K562 (cell line): ENCODE measurements at places on chromosomes 7 and 10.

GRCh38 chr10:60664859-60665258 lies 113.4 kb upstream of the CDK1 start:
- H3K4me1 ChIP-seq, result peaks cover 14% of the 10 kb centered on the region; the same call in 2 of the 3 replicates
- no peaks in the 10 kb centered on the region for H3K36me3 ChIP-seq
- H3K27ac ChIP-seq, result no peak overlapping the region
- no peak for DNase-seq

GRCh38 chr10:132418527-132419416 lies 21.8 kb downstream of the PWWP2B start:
- no peak overlapping the region for H3K27ac ChIP-seq
- H3K4me1 ChIP-seq, result peaks cover 18% of the 10 kb centered on the region
- DNase-seq, result peak; percentile 11

DNA sequence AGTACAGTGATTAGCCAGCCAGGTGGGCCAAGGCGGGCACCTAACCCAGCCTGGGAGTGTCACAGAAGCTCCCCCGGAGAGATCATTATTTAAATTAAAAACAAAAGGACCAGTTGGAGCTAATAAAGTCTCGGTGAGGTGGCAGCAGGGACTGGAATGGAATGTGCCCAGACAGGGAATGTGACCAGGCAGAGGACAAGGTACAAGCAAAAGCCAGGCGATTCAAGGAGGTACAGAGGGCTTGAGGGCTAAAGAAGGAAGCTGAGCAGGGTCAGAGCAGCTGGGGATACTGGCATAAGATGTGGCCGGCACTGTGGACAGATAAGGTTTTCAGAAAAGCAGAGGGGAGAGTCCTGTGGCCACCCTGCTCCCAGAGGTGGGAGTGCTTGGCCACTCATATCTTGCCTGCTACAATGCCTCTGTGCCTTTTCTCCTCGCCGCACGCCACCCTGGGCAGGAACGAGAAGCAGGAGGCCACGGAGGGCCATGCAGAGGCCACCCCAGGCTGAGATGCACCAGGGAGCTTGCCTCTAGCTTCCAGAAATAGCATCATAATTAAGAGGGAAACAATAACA lies 13.2 kb downstream of the TMEM273 start:
- H3K4me3 ChIP-seq, result no peak overlapping the region
- no peaks in the 10 kb centered on the region for H3K27me3 ChIP-seq
- peak overlapping the region; percentile 54; the same call in 1 of the 3 replicates for H3K27ac ChIP-seq
- peaks cover 89% of the 10 kb centered on the region for H3K4me1 ChIP-seq

- peaks cover 6% of the 10 kb centered on the region; the same call in 1 of the 2 replicates for H3K4me1 ChIP-seq
- no peaks in the 10 kb centered on the region for H3K27me3 ChIP-seq
- DNase-seq, result no peak
- H3K36me3 ChIP-seq, result no peaks in the 10 kb centered on the region
Measured at GRCh38 chr7:130884437-130885417, 150.7 kb upstream of the KLF14 start.

GRCh38 chr7:27111042-27111750 lies 8.7 kb upstream of the HOXA2 start:
- DNase-seq, result no peak
- H3K4me1 ChIP-seq, result no peaks in the 10 kb centered on the region
- no peaks in the 10 kb centered on the region for H3K36me3 ChIP-seq
- no peak overlapping the region for H3K27ac ChIP-seq

- no peaks in the 10 kb centered on the region for H3K36me3 ChIP-seq
- H3K4me3 ChIP-seq, result no peak overlapping the region
- H3K27ac ChIP-seq, result no peak overlapping the region
- peaks cover 27% of the 10 kb centered on the region for H3K27me3 ChIP-seq
Measured at GRCh38 chr10:114629824-114630730, 28.0 kb downstream of the ABLIM1 start.

- DNase-seq, result no peak
- no peak overlapping the region for H3K27ac ChIP-seq
- no peaks in the 10 kb centered on the region for H3K4me1 ChIP-seq
- no peak overlapping the region for H3K4me3 ChIP-seq
- H3K36me3 ChIP-seq, result no peaks in the 10 kb centered on the region
Measured at GRCh38 chr10:122254831-122255230, 16.3 kb upstream of the BTBD16 start.

DNA sequence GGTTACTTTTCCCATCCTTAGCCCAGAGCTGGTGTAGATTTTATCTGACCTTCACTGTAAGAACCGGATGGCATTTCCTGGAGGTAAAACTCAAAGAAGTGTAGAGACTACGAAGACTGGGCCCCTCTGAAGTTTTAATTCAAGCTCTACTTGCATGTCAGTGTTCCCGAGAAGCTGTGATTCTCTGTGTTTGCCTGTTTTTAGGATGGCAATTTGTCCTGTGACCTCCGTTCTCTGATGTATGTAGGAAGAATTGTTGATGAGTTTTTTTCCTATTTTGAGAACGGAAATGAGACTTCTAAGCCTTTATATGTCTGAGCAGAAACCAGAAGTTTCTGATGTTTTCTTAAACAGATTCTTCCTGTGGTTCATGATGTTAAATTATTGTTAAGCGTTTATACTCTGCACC lies 94.1 kb downstream of the CDCA7L start:
- no peak overlapping the region for H3K27ac ChIP-seq
- no peak overlapping the region for H3K4me3 ChIP-seq
- H3K4me1 ChIP-seq, result no peaks in the 10 kb centered on the region

DNA sequence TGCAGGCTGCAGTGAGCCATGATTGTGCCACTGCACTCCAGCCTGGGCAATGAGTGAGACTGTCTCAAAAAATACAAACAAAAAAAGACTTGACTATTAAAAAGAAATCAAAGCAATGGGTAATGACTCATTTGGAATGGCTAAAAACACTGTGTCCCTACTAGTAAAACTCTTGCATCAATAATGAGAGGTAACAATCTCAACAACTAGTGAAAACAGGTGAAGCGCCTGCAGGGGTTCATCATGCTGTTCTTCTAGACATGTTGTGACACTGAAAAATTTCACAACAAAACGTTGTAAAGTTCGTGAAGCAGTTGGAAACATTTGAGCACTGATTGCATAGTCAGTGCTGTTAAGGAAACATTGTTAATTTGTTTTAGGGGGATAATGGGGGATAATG lies 26.9 kb upstream of the SLC29A4 start:
- H3K27me3 ChIP-seq, result peaks cover 35% of the 10 kb centered on the region
- H3K4me3 ChIP-seq, result no peak overlapping the region
- H3K4me1 ChIP-seq, result no peaks in the 10 kb centered on the region
- no peak for DNase-seq
- H3K36me3 ChIP-seq, result no peaks in the 10 kb centered on the region
- H3K27ac ChIP-seq, result no peak overlapping the region

- no peak overlapping the region for H3K27ac ChIP-seq
- H3K4me1 ChIP-seq, result no peaks in the 10 kb centered on the region
- H3K36me3 ChIP-seq, result no peaks in the 10 kb centered on the region
- H3K27me3 ChIP-seq, result no peaks in the 10 kb centered on the region
Measured at GRCh38 chr7:81128011-81128410, 209.2 kb upstream of the SEMA3C start.

- H3K36me3 ChIP-seq, result no peaks in the 10 kb centered on the region
- H3K27ac ChIP-seq, result no peak overlapping the region
- peak; percentile 34 for DNase-seq
- no peaks in the 10 kb centered on the region for H3K27me3 ChIP-seq
Measured at GRCh38 chr7:40329601-40330153, 194.9 kb downstream of the SUGCT start.

GRCh38 chr10:122267849-122268737 lies 3.0 kb upstream of the BTBD16 start:
- DNase-seq, result peak; percentile 37
- no peaks in the 10 kb centered on the region for H3K36me3 ChIP-seq
- no peak overlapping the region for H3K4me3 ChIP-seq
- no peaks in the 10 kb centered on the region for H3K4me1 ChIP-seq
- H3K27me3 ChIP-seq, result no peaks in the 10 kb centered on the region

DNA sequence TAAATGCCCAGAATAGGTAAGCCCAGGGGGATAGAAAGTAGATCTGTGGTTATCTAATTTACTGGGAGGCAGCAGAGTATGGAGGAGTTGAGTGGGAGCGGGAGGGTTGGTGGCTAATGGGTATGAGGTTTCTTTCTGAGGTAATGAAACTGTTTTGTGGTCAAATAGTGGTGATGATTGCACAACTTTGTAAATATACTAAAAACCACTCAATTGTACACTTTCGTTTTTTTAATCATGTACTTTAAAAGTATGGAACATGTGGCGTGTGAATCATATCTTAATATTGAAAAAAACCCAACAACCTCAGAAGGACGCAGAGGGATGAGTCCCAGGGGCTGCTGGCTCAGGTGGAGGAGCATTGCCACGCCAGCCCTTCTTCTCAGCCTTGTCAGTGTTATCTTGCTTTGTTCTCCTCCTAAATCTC lies 118.1 kb downstream of the WDR11 start:
- no peak overlapping the region for H3K27ac ChIP-seq
- no peak overlapping the region for H3K4me3 ChIP-seq
- no peak for DNase-seq

DNA sequence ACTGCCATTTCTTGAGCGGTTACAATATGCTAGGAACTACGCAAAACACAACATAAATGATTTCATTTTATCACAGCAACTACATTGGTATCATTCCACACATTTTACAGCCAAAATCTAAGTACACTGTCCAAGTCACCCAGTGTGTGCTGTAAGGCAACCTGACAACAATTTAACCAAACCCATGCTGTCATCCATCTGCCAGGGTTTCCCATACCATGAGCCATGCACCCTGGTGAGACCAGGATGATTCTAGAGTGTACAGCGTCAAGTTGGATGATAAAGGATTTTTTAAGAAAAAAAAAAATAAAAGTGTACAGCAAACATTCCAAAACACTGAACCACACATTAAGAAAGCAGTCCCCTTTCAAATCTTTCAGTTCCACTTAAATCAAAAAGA lies 52.9 kb downstream of the PIK3AP1 start:
- no peak for DNase-seq
- H3K4me3 ChIP-seq, result no peak overlapping the region
- H3K4me1 ChIP-seq, result no peaks in the 10 kb centered on the region; the same call in 1 of the 2 replicates
- no peaks in the 10 kb centered on the region for H3K27me3 ChIP-seq
- H3K36me3 ChIP-seq, result no peaks in the 10 kb centered on the region

GRCh38 chr7:100093498-100093897 lies 4.7 kb downstream of the COPS6 start:
- H3K4me3 ChIP-seq, result no peak overlapping the region
- H3K4me1 ChIP-seq, result peaks cover 11% of the 10 kb centered on the region
- peaks cover 87% of the 10 kb centered on the region for H3K36me3 ChIP-seq
- DNase-seq, result no peak
- H3K27me3 ChIP-seq, result no peaks in the 10 kb centered on the region
- H3K27ac ChIP-seq, result no peak overlapping the region; the same call in 2 of the 3 replicates

DNA sequence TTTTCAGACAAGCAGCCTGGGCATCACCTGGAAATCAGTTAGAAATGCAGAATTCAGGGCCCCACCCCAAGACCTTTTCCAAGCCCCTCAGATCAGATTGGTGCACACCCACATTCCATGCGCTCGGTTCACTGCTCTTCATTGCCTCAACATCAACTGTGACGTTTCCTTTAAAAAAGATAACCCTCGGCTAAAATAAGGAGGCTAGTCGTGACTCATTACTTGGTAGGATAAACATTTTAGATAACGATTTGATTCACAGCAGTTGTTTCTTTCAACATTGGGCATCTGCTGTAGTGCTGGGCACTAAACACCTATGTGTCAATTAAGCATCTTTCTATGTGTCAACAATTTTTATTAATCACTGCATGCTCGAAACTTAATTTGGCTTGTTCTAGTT lies 191.1 kb upstream of the LRGUK start:
- H3K27me3 ChIP-seq, result no peaks in the 10 kb centered on the region
- H3K4me3 ChIP-seq, result no peak overlapping the region
- H3K27ac ChIP-seq, result no peak overlapping the region
- no peaks in the 10 kb centered on the region for H3K4me1 ChIP-seq
- H3K36me3 ChIP-seq, result peaks cover 6% of the 10 kb centered on the region; the same call in 2 of the 3 replicates

GRCh38 chr10:30683496-30683895 lies 53.9 kb upstream of the LYZL2 start:
- DNase-seq, result no peak
- H3K36me3 ChIP-seq, result no peaks in the 10 kb centered on the region
- peaks cover 7% of the 10 kb centered on the region; the same call in 2 of the 3 replicates for H3K4me1 ChIP-seq
- H3K27ac ChIP-seq, result no peak overlapping the region
- H3K27me3 ChIP-seq, result peaks cover 11% of the 10 kb centered on the region

DNA sequence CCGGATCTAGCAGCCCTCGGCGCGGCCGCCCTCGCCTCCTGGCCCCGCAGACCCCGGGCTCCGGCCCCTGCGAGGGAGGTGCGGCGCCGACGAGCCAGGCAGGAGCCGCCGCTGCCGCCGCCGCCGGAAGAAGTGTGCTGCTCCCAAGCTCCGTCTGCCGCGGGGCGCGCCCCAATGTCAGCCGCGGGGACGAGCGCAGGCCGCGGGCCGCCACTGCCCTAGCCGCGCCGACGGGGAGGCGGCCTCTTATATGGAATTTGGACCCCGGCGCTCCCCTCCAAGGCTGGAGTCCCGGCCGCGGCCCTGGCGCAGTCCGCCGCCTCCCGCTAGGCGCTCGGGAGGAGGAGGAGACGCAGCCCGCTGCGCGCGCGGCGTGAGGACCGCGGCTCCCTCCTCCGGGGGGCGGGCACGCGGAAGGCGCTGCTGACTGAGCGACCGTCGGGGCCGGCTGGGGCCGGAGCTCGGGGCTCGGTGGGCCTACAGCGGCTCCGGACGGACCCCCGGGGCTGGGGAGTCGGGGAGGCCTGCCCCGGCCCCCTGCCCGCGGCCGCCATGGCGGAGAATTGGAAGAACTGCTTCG lies at the start of gene TRIM8:
TSS of gene TRIM8 (plus strand) at position 414 of the 580 bp plus-strand sequence. CDS start at position 553, 139 bp downstream.
- H3K27me3 ChIP-seq, result no peaks in the 10 kb centered on the region
- H3K27ac ChIP-seq, result peak within 1 kb of the TSS; percentile 89
- DNase-seq, result peak; percentile 62
- peaks cover 3% of the 10 kb centered on the region; the same call in 2 of the 3 replicates for H3K36me3 ChIP-seq

GRCh38 chr7:135337506-135337905 lies 103.9 kb downstream of the STRA8 start:
- H3K27ac ChIP-seq, result no peak overlapping the region
- H3K36me3 ChIP-seq, result no peaks in the 10 kb centered on the region
- H3K27me3 ChIP-seq, result peaks cover 38% of the 10 kb centered on the region
- no peak for DNase-seq

GRCh38 chr7:85065888-85066485 lies 120.9 kb downstream of the SEMA3D start:
- no peak overlapping the region for H3K4me3 ChIP-seq
- no peaks in the 10 kb centered on the region for H3K4me1 ChIP-seq
- no peak overlapping the region for H3K27ac ChIP-seq
